ENCODE measurements at places on chromosomes 5 and 9.

- no peak for DNase-seq
Measured at GRCh38 chr5:78887384-78888118, 97.6 kb downstream of the ARSB start.

- no peak for DNase-seq
Measured at GRCh38 chr5:22757776-22758175, 95.4 kb downstream of the CDH12 start.

DNA sequence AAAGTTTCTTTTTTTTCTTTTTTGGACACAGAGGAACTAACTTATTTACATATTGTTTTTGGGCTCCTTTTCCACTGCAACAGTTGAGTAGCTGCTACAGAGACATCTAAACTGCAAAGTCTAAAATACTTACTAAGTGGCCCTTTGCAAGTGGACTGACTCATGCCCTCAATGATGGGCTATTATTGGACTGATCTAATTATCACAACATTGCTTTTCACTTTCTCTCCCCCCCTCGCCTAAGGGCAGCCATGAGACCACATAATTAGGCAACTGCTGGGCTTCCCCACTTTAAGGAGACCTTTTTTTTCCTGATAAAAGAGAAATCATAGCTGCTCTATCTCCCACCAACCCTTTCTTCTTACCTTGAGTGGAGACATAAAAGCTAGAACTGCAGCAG is 47.0 kb downstream of the PLK2 start:
- DNase-seq: no peak

DNA sequence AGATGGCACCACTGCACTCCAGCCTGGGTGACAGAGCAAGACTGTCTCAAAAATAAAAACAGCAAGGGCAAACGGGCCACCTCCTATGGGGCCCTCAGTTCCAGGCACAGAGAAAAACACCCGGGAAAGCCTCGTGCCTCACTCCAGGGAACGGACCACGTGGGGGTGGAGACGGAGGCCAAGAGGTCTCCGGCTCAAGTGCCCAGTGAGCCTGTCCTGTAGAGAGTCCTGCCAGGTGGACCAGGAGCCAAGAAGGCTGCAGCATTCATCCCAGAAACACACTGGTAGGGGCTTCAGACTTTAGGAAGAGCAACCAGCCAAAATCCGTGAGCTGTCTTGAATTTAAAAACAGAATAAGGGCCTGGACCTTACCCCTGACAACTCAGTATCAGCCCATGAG is 63.8 kb downstream of the C5orf15 start:
- no peak for DNase-seq

- no peak for DNase-seq
Measured at GRCh38 chr9:129231022-129231739, 53.1 kb upstream of the IER5L start.

- no peak for DNase-seq
Measured at GRCh38 chr9:87422999-87423398, 74.7 kb upstream of the DAPK1 start.

DNA sequence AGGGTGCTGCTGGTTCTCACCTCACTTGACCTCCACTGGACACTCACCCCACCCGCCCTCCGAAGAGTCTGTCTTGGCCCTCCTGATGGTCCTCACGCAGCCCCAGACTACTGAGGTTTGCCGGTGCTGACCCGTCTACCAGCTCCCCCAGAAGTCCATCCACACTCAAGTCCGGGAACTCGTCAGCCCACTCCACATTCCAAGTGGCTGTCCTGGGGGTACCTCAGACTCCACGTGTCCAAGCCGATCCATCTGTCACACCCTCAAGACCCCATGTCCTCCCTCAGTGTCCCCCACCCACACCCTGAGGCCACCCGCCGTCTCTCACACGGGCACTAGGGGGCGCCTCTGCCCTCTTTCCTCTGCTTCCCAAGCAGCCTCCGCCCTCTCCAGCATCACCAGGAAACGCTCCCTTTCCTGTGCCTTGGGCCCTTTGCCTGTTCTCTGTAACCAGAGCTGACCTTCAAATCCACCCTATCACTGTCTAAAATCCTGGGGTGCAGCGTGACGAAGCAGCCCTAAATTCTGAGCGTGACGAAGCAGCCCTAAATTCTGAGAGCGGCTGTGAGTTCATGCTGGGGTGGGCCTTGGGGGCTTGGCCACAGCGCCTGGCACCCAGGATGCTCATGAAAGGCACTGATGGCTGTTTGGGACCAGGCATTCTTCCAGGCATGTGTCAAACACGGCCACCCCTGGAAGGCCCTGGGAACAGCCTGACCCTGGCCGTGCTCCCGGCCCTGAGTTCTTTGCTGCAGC is 95.7 kb downstream of the KCNT1 start:
- DNase-seq: no peak

GRCh38 chr5:154630410-154630809 is 124.8 kb upstream of the LARP1 start:
- DNase-seq: no peak

GRCh38 chr5:148290271-148291195 is 21.7 kb upstream of the SPINK7 start:
- no peak for DNase-seq

DNA sequence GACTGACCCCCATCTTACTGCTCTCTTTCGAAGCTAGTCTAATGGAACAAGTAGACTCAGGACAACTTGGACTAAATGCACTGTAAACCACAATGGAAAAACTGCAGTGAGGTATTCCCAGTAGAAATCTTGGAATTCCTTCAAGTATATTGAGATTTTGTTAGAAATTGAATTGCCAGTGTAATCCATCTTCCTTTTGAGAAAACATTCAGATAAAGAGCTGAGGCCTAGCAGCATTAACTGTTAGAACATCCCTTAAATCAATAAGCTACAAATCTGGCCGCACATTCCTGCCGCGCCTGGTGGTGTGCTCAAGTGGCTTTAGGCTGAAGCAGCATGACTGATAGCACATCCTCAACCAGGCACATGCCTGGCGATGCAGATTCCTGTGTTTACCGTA is 29.3 kb downstream of the PPIC start:
- DNase-seq: no peak

DNA sequence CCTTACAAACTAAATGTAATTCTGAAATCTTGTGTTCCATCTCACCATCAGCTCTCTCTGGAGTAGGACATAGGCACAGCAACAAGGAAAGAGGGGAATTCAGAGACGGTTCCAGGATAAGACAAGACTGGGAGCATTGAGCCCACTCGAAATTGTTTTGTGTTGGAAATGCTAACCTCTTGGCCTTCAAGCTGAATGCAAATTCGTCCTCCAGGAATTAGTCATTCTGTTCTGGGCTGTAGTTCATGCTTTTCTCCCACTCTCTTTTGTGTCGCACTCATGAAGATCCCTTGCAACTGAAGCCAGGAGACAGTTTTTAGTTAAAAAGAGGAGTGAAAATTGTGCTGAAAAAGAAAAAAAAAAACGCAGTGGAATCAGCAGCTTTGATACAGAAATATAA is 121.7 kb upstream of the SEMA6A start:
- DNase-seq: no peak

DNA sequence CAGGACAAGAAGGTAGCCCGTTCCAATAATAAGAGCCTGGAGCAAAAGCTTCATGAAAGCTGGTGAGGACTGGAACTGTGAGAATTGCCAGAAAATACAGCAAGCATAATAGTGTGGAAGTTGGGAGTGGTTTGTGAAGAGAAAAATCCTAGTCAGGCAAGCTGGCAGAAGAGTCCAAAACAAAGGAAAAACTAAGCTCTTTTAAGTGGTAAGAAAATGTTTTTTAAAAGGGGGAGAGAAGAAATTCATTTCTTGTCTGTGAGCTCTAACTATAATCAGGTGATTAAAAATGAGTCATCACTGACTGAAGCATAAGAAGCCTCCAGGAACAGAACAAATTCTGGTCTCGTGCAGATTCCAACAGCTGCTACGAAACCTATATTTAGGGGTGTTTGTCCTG is 102.6 kb downstream of the CAAP1 start:
- DNase-seq: no peak

DNA sequence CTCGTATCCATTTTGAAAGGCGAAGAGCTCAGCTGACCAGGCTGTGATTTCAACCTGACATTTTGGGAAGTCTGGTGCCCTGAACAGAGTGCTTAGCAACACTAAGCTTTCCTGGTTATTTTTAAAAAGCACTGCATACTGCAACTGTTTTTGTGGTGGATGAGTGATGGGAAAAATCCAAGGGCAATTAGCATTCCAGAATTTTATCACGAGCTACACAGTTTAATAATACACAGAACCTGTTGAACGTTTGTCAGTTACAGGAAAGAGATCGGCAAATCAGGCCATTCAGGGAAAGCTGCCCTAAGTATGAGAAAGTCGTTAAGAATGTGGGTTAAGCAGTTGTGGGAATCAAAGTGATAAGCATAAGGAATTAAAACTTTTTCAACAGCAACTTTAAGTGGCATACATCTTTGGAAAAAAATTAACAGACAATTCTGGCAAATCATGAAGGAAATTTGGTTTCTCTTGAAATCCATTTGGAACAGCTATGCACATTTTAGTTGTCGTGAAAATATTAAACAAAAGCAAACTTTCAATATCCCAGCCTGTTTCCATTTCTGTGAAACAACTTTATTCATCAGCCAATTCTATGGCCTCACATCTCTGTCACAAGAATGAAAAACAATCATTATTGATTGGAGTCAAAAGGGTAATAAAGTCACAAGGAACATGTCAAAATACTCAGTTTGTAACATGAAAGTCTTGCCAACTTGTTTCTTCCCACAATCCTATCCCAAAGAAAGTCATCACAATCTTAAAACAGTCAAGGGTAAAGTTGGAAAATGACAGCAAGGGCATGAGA is 25.7 kb downstream of the PUM3 start:
- DNase-seq: no peak

- DNase-seq: no peak
Measured at GRCh38 chr5:103409013-103409670, 150.6 kb downstream of the MACIR start.

DNA sequence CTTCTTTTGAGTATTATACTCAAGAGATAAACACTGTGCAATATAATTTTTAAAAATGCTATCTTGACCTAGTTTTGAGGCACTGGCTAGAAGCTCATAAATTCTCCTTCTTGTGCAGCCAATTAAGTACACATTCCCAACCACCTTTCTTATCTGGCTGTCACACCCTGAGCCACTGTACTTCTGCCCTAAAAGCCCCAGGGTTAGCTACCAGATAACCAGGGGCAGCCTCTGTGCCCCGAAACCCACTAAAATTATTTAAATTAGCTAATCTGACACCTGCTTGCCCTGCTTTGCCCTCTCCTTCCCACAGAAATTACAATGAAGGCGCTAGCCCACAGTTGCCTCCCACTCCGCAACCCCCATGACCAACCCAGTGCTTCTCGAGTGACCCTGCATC is 597.3 kb upstream of the TYRP1 start:
- DNase-seq: no peak

DNA sequence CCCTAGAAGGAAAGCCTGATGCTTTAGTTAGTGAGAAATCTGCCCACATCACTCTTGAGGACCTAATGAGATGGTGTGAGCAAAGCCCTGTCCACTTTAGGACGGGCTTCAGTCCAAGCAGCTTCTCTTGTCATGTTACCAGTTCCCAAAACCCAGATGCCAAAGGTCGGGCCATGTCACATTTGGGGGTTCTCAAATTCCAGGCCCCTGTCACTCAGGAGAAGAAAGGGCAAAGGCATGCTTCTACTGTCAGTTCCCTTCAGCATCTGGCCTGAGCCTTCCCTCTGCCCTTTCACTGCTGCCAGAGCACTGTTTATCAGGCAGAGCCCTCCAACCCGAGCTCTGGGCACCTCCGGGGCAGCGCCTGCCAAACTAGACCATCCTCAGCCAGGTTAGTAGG is 556.0 kb downstream of the BNC2 start:
- DNase-seq: no peak

- no peak for DNase-seq
Measured at GRCh38 chr5:175508896-175509295, 30.5 kb downstream of the SFXN1 start.

- no peak for DNase-seq
Measured at GRCh38 chr5:170523142-170523551, 19.3 kb downstream of the KCNIP1 start.

DNA sequence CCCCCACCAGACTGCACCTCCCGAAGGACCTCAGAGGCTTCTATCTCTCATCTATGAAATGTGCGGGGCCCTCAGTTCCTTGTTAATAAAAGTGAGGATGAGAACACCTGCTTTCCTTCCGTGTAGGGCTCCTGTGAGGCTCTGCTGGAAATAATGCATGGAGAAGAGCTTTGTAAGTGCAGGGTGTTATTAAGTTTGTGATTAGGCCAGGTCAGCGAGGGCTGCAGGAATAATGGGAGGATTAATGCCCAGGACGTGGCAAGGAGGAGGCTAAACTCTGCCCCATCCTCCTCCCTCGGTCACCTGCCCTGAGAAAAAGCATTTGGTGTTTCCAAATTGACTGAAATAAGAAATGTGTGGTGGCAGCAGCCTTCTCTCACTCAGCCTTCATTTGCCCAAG is 83.5 kb upstream of the HSPA9 start:
- DNase-seq: no peak

- DNase-seq: no peak
Measured at GRCh38 chr5:179275941-179276837, 69.1 kb downstream of the ADAMTS2 start.

DNA sequence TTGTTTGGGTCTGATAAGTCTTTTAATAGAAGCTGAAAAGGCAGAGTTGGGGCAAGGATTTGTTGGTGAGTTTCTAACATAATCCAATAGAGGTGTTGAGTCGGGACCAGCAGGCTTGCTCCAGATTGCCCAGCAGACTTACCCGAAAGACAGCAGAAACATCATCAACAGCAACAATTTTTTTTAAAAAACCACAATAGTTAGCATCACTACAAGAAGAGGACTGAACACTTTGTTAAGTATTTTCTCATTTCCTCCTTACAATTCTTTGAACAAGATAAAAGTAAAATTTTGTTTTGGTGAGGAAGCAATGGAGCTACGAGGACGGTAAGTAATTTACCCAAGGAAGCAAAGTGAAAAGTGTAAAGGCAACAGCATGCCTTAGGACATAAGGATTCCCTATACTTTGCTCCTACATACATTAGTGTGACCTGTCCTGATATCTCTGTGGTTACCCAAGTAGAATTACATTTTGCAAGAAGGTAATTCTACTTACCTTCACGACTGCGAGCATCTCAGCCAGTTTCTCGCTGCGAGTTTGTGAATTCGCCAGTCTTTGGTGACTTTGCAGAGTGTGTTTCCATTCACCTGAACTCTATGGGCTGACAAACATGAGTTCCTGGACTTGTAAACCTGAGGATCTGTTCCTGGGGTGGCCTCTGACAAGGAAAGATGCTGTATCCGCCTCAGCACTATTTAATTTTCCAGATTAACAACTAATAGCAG is 13.2 kb downstream of the ITK start:
- no peak for DNase-seq
